RPMI7951 (cell line): ENCODE measurements at places on chromosomes 7 and 10.

- DNase-seq, result no peak
Observed at GRCh38 chr10:5891009-5891408, 966 bp downstream of the FBH1 start.

DNA sequence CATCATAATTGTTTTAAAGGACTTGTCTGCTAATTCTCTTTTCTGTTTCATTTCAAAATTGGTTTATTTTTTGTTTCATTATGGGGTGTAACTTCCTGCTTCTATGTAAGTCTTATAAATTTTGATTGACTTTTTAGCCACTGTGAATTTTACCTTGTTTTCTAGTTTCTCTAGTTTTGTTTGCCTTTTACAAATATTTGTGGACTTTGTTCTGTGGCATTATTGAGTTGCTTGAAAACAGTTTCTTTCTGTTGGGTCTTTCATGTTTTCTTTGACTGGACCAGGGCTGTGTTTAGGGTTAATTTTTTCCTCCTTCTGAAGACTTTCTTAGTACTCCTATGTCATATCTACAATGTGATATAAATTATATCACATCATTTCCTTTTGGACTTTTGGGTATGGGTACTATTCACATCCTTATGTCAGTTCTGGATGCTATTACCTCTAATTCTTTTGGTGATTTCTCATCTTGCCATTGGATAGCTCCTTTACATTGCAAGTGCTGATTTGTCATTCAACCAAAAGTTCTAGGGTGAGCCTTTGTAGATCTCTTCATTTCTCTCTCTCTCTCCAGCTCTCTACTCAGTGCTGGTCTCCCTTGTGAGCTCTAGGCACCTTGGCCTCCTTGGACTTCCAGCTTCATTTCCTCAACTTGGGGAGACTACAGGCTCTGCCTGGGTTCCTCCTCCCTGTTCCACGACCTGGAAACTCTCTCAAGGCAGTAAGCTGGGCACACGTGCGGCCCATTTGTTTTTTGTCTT lies 36.9 kb downstream of the MLLT10 start:
- DNase-seq, result no peak

DNA sequence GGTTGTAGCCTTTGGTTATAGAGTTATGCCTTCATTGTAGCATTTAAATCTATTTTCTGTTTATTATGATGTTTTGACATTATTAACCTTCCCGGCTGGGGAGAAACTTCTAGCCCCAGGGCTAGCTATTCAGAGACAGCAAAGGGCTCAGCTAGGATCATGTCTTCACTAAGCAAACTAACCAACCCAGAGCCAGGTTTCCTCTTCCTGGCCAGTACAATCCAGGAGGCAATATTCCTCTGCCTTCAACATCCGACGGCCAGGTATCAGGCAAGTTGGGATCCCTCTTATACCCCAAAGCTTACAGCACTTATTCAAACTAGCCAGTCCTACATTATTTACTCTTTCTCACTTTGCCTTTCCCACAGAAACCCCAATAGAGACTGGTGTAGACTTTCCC lies 1060.7 kb upstream of the GHITM start:
- no peak for DNase-seq

- peak; percentile 43 for DNase-seq
Observed at GRCh38 chr7:136251826-136252225, 274.7 kb upstream of the MTPN start.

- no peak for DNase-seq
Observed at GRCh38 chr7:135704698-135705097, 23.3 kb downstream of the SLC13A4 start.

DNA sequence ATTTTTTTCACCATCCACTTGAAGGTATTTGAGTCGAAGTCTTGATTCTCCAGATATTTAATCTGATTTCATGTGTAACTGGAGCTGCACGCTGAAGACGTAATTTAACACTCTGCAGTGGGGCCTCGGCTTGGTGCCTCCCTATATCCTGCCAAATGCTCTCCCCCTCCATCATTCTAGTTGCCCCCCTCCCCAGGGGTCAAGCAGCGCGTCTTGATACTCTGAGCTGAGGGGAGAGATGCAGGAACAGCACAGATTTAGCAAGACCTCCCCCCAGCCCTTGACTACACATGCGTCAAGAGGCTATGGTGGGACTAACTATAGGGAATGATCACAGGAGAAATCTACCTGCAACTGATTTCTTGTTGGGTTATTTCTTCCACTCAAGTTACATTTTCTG lies 85.8 kb downstream of the PRPF18 start:
- no peak for DNase-seq

DNA sequence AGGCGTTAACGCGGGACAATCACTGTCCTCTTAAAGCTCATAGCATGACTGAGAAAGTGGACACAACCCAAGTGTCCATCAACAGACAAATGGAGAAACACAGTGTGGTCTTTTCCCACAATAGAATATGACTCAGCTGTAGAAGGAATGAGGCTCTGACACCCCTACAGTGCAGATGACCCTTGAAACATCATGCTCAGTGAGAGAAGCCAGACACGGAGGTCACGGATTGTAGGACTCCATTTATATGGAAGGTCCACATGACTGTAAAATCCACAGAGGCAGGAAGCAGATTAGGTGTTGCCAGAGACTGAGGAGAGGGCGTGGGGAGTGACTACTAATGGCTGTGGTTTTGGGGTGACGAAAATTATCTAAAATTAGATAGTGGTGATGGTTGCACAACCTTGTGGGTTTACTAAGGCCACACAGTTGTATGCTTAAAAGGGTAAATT lies 6.1 kb upstream of the NCAPG2 start:
- peak; percentile 91 for DNase-seq

GRCh38 chr10:68828833-68829232 lies 1.5 kb downstream of the STOX1 start:
- DNase-seq, result no peak

DNA sequence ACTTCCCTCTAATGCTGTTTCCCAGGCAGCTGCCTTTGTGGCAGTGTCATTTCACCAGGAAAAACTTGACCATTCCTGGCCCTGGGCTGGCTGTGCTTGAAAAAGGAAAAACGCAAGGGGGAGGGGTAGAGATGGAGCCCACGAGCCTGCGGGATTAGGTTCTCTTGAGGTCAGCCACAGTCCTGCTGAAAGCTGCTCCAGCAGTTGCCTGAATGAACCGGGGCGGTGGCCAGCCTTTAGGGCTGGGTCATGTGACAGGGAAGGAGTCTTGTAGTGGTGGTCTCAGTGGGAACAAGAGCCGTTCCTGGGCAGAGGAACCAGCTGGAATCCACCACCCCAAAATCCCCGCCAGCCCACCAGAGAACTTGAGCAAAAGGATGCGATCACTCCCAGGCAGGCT lies 51.2 kb upstream of the LRRC4 start:
- no peak for DNase-seq

DNA sequence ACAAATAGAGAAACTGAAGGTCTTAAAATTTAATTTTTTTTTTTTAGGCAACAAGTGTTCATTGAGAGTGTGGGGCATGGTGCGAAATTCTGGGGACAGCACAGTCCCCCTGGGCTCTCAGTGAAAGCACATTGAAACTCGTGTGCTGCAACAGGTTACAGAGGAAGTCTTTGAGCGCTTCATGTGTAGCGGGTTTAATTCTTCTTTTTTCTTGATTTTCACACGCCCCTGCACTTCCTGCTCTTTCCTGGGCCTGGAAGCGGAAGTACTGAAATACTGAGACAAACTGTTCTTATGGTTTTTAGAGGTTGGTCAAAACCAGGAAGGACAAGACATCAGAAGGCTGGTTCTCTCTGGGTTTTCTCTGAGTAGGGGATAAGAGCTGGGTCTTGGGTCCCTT lies 203.5 kb downstream of the PTEN start:
- no peak for DNase-seq

DNA sequence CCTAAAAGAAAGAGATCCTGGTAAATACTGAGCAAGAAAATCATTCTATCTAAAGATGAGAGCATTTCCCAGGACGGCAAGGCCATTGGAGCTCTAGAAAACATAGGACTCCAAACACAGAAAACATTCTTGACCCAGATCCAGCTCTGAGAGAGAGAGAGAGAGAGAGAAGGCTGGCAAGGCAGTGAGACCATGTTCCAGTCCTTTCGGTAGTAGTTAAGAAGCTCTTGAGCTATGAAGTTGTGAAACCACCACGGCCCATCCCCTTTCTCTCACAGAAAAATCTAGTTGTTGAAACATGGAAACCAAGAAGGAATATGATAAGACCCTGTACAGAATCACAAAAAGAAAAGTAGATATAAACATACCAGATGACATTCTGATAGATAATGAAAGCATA lies 212.4 kb upstream of the NPSR1 start:
- peak; percentile 39 for DNase-seq

DNA sequence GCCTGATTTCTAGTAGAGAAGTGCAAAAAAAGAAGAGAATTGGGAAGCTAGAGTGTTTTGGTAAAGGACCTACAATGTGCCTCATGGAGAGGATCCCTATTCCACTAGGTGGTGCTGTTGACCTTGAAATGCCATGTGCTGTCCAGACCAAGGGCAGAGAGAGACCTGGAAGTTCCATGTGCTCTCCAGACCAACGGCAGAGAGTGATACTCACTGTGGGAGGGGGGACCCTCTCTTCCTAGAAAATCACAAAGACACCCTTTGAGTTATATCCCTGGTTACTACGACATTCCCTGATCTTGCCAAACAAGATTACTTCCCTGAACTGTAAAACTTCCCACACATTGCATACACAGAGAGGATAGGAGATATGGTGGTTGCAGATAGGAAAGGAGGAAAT lies 212.7 kb upstream of the ZNF804B start:
- peak; percentile 9 for DNase-seq

GRCh38 chr7:79531116-79531515 lies 77.6 kb upstream of the MAGI2 start:
- peak; percentile 22 for DNase-seq

GRCh38 chr7:3175285-3175902 lies 125.7 kb upstream of the SDK1 start:
- no peak for DNase-seq

- DNase-seq, result peak; percentile 55
Observed at GRCh38 chr7:90613088-90613498, 17.0 kb downstream of the CDK14 start.

DNA sequence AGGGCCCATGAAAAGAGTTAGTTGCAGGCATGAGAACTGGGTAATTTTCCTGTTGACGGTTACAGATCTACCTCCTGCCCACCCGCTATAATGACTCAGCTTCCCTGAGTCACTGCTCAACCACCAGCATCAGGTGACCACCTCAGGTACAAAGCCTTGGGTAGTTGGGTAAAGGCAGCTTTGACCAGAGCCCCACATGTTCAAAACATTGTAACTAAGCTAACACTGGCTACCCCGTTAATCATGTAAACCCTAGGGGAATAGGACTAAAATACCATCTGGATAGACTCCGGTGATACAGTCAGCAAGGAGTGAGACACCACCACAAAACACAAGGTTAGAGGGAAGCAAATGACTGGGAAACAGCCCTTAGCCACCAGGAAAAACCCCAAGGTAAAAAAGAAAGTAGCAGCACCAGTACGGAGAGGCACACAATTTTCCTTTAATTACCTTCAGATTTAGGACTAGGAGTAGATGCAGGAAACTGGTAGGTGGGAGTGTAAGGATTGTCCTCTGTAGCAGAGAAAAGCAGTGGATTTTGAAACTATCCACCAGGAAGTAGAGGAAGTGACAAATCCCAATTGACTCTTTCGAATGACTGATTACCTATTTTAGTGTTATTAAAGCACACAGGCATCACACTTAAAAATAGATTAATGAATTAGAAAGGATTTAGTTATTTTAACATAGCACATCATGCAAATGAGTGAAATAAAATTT lies 103.5 kb upstream of the PDLIM1 start:
- peak; percentile 53 for DNase-seq

DNA sequence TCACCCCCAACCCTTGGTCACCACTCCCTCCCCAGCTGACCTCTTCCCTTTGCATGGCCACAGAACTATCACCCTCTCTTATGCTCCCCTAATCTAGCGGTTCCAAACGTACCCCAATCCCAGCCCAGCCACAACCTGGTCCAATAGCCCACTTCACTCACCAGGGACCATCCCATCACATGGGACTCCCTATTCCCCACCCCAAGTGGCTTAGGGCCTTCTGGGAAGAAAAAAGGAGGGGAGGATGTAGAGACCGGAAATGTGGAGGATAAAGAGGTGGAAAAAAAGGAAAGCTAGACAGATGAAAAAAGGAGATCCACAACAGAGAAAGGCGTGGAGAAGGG lies 30.3 kb upstream of the PAX2 start:
- no peak for DNase-seq

GRCh38 chr7:48617993-48618392 lies 306.4 kb upstream of the CDC14C start:
- DNase-seq, result no peak

- DNase-seq, result no peak
Observed at GRCh38 chr7:79730971-79731370, 277.5 kb upstream of the MAGI2 start.

DNA sequence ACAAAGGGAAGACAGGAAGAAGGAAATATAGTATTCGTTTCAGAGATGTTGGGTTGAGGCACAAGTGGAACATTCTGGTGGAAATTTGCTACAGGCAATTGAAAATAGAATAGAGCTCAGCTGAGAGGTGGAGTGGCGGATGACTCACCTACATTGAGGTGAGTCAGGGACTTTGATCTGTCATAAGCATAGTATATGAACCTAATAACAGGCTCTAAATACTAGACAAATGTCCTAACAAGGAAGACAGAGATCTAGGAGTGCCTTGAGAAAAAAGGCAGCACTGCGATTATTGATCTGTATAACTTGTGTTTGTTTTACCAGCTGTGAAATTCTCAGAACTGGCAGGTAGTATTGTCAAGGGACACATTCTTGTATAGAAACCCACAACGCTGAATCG lies 907 bp upstream of the IFRD1 start:
- DNase-seq, result peak; percentile 65

GRCh38 chr7:30479202-30480120 lies 877 bp upstream of the NOD1 start:
- DNase-seq, result peak; percentile 79

DNA sequence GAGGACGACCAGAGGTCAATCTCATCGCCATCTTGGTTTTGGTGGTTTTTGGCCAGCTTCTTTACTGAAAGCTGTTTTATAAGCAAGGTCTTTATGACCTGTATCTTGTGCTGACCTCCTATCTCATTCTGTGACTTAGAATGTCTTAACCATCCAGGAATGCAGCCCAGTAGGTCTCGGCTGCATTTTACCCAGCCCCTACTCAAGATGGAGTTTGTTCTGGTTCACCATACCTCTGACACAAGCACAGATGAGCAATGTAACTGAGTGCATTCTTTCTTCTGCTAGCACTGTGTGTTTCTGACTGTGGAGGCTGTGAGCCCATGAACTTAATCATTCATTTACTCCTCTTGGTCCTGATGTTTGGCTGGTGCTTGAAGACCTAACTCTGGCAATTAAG lies 794.5 kb upstream of the CELF2 start:
- no peak for DNase-seq

GRCh38 chr10:30151581-30152389 lies 92.4 kb upstream of the JCAD start:
- DNase-seq, result peak; percentile 98

- no peak for DNase-seq
Observed at GRCh38 chr10:113853578-113854012, 287 bp downstream of the DCLRE1A start.

- DNase-seq, result no peak
Observed at GRCh38 chr10:77072836-77073662, 564.6 kb downstream of the KCNMA1 start.
